ENCODE measurements at places on chromosomes 4 and X.

DNA sequence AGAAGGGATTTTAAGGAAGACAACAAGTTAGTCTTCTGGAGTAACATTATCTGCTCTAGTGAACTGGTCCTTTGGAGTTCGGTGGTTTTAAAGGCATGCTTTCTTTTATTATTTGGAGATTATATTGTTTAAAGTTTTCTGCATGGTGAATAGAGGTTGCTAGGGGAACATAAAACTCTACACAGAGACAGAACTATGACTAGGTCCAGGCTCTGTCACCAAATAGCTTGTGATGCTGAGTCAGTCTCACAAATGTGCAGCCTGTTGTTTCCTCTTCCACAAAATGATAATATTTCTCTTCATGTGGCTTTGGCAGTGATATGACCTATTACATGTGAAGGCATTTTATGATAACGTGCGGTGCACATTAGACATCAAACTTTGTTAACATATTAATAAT, 132.6 kb downstream of the PACRGL start:
- no peak for DNase-seq

DNA sequence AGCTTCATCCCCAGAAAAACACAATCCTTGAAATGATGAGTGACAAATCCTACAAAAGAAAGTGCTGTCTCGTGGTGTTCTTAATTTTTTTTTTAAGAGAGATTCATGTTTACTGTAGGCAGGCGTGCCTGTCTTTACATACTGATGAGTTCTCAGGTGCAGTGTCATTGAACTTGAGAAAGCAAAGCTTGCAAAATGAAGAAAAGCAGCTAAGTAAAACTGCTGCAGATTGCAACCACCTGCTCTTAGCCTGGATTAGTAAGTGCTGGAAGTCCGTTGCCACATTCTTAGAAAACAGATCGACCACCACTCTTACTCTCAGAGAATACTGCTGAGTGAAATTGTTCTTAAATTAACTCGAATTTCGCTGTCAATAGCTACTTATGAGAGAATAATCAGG, 854.6 kb downstream of the TRIML1 start:
- DNase-seq, result no peak

DNA sequence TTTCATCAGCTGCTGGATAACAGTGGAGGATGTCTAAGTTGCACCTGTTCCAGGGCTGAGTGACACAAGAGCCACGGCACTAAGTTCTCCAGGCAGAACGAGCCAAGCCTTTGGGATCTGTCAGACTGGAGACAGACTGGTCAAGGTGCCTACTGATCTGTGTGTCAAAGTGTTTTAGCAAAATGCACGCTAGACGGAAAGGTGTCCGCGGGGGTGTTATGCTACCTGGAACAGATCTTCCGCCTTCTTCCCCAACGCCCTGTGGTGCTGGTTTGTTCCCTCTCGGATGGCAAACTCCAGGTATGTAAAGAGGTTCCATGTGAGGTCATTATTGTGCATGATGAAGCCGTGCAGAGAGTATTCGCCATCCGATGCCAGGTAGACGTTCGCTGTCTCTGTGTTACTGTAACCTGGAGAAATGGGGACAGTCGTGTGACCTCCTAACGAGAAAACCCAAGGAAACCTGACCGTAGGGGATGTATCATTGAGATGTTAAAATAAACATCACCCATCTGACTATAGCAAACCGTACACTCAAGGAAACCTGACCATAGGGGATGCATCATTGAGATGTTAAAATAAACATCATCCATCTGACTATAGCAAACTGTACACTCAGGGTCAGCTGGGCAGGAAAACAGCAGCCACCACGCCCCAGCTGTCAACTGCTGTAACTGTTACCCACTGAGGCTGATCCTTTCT, 29.7 kb upstream of the SLC25A6 start:
- no peak for DNase-seq

DNA sequence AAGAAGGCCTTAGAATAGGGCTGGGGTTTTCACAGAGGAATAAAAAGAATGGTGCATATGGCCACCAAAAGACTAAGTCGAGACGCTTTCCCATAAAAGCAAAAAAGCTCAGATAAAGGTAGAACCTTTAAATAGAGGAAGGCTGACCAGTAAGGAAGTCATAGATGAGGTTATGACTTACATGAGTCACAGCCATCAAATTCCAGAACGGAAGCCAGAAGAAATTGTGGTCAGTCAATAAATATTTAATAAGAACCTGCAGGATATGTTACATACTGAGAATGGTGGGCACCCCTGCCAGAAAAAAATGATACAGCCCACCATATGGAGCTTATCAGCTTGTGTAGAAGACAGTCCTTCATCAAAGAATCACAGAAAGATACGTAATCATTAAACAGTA, 120.1 kb downstream of the MANBA start:
- no peak for DNase-seq

GRCh38 chrX:48786341-48786800, at the start of gene GATA1:
TSS of gene GATA1 (plus strand) at chrX:48786590. CDS start at chrX:48791110, 4,520 bp downstream.
- no peak for DNase-seq

GRCh38 chrX:140983730-140984129, 18.7 kb upstream of the SPANXB1 start:
- DNase-seq, result no peak

DNA sequence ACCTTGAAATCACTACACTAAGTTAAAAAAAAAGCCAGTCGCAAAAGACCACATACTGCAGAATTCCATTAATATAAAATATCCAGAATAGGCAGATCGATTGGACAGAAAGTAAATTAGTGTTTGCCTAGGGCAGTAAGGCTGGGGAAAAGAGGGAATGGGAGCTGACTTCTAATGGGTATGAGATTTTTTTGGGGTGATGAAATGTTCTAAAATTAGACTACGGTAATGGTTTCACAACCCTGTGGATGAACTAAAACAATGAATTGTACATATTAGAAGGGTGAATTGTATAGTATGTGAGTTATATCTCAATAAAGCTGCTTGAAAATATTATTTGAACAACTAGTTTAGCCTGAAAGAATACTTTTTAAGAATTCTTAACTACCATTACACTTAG, 6.7 kb upstream of the GPRIN3 start:
- no peak for DNase-seq

- DNase-seq, result no peak
These were observed 58.2 kb downstream of the DCLK2 start for GRCh38 chr4:150136481-150136880.

DNA sequence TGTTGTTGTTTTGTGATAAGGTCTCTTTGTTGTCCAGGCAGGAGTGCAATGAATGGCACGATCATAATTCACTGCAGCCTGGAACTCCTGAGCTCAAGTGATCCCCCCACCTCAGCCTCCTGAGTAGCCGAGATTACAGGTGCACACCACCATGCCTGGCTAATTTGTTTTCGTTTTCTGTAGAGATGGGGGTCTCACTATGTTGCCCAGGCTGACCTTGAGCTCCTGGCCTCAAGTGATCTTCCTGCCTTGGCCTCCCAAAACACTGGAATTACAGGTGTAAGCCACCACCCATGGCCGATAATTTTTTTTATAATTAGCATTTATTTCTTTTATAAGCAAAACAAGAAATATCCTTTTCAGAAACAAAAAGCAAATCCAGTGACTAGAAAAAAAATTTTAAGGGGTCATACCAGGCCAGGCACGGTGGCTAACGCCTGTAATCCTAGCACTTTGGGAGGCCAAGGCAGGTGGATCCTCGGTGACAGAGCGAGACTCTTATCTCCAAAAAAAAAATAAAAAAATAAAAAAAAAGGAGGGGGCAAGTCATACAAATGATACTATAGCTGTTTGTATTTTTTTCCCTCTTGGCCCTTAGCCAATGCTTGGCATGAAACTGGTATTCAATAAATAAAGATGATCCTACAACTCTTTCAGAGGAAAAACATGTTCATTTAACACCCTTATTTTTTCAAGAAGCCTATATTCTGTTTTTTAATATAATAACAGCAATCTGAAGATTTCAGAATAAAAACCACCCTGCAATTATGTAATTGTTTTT, 3.4 kb downstream of the PLAC8 start:
- DNase-seq, result no peak

GRCh38 chrX:49995107-49995731, 72.8 kb downstream of the CLCN5 start:
- no peak for DNase-seq

DNA sequence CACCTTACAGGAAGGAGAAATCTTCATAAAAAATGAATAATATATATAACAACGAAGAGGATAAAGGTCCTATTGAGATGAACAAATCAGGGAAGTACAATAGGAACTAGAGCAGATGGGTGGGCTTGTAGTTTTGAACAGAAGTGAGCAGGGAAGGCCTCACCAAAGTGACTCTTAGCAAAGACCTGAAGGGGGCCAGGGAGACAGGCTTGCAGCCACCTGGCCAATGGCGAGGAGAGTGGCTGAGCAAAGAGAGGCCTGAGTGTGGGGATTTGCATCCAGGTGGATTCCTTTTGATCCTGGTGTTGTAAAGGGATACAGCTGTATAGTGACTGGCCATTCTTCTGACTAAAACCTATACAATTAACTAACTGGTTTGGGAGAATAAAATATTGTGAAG, 354.1 kb downstream of the CAMK2D start:
- DNase-seq, result no peak

DNA sequence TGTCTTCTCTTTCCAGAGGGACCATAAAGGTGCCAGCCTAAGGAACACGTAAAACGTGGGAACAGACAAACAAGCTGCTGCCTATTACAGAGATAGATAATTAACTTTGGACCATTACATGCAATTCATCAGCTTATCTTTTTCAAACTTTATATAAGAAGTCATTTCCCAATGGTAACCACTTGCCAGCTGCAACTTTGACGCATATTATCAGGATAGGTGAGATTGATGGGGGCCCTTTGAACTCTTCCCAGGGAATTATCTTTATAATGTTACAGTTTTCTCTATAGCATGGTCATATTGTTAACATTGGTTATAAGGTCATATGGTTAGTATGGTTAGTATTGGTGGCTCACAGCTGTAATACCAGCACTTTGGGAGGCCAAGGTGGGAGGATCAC, 94.1 kb upstream of the BMP2K start:
- DNase-seq, result no peak

DNA sequence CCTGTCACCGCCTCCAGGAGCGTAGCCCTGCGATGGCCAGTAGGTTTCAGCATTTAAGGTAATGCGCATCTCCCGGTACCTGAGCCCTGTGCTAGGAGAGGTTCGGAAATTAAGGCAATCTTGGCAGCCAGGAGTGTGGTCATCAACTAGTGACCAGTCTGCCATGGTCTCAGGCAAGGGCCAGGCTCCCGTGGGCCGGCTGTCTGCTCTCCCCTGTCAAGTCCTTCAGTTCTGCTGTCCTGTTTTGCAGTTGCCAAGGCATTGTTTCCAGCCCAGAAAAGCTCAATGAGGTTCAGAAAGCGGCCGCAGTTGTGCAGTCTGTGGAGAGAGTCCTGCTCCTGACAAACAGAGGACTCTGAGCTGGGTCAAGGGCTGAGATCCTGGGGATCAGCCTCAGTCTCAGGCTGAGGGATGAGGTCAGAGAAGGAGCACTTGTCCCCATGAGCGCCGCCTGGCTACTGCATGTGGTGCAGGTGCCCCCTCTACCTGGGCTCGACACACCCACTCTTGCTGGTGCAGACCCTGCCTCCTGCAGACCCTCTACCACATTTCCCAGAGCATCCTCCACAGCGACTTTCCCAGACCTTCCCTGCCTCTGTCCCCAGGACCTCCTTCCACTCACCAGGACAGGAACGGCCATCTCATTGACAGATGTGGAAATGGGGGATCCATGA, 53.4 kb upstream of the PSAPL1 start:
- no peak for DNase-seq

DNA sequence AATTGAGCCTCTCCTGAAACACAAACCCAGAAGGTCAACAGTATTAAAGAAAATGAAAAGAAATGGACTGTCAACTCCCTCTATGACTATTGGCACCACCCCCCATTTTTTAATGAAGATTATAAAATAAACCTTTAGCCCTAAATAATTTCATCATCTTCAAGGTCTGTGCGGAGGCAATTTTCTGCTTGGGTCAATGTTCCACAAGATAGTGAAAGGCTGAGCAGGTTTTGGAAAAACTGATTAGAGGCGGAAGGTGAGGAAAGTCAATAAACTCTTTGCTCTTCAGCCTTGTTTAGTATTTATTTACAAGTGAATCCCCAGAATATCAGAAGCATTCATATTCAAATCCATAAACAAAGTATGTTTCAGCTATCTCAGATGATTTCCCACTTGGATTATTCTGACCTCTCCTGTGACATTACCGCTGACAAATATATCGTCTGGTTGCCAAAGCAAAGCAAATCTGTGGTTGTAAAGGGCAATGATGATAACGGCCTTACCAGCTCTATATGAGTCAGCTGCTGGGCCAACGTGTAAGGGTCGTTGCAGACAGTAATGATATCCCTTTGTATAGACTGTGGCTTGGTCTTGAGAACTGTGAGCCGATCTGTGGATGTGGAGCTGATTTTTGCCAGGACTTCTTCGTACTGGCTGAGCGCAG, 24.0 kb downstream of the RASGEF1B start:
- DNase-seq, result no peak

GRCh38 chr4:37663552-37663951, 22.6 kb downstream of the RELL1 start:
- DNase-seq, result no peak

DNA sequence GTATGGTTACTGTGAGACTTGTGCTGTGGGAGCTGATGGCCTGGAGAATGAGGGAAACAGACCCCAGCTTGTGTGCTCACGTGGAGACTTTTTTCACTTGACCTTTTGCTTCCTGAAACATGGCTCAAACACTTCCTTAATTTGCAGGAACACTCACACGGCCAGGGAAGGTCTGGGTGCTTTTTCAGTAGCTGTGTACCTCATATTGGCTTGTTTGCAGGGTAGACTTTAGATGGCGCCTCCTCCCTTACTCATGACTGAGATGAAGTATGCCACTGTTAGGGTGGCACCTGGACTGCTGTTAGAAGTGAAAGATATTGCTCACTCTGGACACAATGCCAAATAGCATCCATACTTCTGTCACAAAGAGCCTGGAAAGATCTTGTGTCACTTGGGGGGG, 75.7 kb upstream of the WDR1 start:
- DNase-seq, result no peak

DNA sequence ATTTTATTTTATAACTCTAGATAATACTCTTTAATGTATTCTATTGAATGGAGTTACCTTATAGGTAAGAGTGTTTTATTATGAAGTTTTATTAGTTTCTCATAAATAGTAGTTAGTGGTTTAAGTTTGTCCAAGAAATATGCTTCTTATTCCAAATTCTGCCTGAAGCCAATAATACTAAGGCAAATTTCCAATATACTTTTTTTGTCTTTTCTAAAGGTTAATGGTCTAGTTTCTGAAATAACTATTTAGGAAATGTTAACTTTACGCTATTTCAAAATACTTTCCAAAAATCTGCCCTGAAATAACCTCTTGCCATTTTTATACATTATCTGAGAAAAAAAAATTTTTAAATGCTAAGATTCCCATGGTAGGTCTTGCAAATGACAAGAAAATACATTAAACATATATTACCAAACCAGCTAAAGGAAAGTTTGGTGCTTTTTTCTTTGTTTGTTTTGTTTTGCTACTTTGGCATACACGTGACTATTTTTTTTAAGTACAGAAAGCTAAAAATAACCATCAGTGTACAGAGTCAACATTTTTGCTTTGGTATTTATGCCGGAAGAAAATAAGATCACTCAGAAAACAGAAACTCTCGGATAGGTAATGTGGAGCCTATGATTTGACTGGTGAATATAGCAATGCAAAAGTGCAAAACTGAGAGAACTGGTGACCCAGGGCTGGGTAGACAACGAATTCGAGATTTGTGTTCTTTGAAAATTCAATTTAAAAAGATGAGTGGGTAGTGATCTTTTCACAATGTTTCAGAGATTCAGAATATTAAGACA, 29.8 kb downstream of the PCDH18 start:
- DNase-seq, result no peak

GRCh38 chr4:177185151-177185550, 124.5 kb upstream of the NEIL3 start:
- DNase-seq, result no peak

- DNase-seq, result no peak
These were observed 325.0 kb upstream of the EMCN start for GRCh38 chr4:100842856-100843255.

All from activated T-cell treated with anti-CD3 and anti-CD28 coated beads, Interleukin-2, amount 50 U/mL, for 1 hour (primary cell).